ENCODE measurements at places on chromosomes 3 and 15.

GRCh38 chr15:98842973-98843285, 164.7 kb downstream of the PGPEP1L start:
- no peak for DNase-seq

- peak; percentile 22 for DNase-seq
Measured at GRCh38 chr3:4835616-4836043, 143.6 kb upstream of the BHLHE40 start.

GRCh38 chr3:104359546-104359945, 1007.2 kb upstream of the ALCAM start:
- no peak for DNase-seq

DNA sequence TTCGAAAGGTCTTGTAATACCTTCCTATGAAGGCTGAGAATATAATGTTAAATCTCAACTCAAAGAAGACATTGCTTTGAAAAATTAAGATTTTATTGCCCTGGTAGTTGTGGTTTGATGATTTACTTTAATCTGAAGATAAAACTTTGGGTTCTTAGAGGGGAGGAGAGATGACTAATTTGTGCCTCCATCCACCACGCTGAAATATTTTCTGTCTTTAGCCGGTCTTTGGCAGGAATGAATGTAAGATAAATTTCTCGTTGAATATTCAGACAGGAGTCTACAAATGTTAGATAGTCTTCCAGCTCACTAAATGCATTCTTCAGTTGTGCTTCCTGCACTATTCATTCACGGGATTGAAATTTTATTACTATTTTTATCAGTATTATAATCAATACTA, 844.3 kb upstream of the NR2F2 start:
- no peak for DNase-seq

- DNase-seq, result no peak
Measured at GRCh38 chr3:133408961-133409360, 9.1 kb downstream of the BFSP2 start.

DNA sequence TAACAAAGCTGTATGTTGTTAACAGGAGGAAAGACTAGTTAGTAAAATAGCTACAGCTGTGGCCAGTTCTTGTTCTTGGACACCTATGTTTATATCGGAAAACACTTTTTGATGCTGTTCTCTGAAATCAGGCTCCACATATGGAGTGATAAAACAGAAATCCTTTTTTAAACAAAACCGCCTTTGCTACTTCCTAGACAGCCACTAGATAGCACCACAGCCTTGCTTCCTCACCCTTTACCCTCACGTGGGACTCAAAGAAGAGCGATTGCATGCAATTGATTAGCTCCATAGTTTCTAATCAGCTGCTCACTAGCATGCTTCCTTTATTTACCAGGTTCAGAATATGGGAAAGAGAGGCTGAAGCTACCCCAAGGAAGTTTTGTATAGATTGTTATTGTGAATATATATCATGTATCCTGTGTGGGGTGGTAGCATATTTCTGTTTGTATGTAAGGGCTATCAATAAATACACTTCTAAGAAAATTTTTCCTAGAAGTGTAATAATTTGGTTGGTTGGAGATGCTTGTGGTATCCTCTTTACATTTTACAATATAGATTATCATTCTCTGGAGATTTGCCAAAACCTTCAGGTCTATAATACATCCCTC, 4.3 kb upstream of the MTFMT start:
- peak; percentile 52 for DNase-seq

- no peak for DNase-seq
Measured at GRCh38 chr3:11558002-11558401, 85.7 kb downstream of the VGLL4 start.

DNA sequence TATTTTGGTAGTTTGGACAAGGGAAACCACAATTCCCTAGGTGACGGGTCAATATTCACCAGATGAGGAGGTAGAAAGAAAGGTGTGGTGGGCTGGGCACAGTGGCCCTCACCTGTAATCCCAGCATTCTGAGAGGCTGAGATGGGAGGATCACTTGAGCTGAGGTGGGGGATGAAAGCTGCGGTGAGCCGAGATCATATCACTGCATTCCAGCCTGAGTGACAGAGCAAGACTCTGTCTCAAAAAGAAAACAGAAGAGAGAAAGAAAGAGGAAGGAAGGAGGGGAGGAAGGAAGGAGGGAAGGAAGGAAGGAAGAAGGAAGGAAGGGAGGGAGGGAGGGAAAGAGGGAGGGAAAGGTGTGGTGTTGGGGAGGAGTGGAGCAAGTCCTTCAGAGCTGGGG, 56.1 kb upstream of the RNF7 start:
- DNase-seq, result no peak

DNA sequence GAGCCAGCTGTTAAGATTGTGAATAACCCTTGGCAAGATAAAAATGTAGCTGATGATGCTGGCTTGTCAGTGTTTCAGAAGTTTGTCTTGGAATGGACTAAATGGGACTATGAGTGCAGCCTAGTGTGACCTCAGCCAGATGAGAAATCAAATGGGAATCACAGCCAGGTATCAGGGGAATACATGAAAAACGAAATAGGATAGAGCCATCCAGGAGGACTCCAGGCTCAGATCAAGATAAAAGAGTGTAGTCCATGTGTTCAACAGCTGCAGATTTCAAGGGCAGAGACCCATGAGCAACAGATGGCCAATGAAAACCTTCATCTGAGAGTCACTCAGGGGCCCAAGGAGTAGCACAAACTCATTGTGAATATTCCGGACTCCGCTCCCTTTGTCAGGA, 1080.9 kb upstream of the CADM2 start:
- no peak for DNase-seq

Measured in CD4-positive, alpha-beta T cell treated with Interleukin-12 subunit alpha and Interleukin-12 subunit beta, for 1 hour (primary cell).